ENCODE measurements at places on chromosomes 1 and 21.

DNA sequence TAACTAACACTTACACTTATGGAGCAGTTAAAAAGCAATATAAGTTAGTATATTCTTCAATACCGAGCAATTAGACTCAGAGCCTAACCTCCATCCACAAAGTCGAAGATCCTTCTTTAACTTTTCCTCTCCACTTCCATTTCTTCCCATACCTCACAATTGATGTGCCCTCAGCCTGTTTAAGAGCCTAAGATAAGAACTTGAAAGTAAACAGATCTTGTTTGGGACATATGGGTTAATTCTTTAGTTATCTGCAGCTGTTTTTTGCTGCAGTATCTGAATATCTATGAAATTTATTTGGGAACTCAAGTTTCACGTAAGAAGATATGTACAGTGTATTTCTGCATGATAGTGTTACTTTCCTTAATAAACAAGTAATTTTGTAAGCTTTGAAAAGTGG lies 51.5 kb downstream of the MIGA1 start:
- DNase-seq: no peak

DNA sequence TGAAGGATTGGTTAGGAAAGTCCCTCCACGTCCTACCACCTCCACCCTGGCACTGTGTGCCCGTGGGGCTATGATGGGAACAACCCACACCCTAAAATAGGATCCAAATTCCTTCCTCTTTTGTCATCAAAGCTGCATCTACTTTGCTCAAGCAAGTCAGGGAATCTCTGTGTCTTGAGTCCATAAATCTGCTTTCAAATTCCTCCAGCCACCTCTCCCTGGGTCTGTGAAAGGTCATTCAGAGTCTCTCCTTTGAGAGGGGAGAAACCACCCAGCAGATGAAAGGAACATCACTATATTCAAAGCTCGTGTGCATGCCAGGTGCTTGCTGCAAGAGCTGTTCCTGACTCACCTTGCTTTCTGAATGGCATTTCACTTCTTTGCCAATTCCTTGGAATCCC lies 243.6 kb downstream of the TM2D1 start:
- no peak for DNase-seq

GRCh38 chr1:58189453-58189852 lies 357.1 kb downstream of the OMA1 start:
- no peak for DNase-seq

- peak; percentile 17 for DNase-seq
These were observed 532 bp downstream of the RALGPS2 start for GRCh38 chr1:178725466-178726086.

DNA sequence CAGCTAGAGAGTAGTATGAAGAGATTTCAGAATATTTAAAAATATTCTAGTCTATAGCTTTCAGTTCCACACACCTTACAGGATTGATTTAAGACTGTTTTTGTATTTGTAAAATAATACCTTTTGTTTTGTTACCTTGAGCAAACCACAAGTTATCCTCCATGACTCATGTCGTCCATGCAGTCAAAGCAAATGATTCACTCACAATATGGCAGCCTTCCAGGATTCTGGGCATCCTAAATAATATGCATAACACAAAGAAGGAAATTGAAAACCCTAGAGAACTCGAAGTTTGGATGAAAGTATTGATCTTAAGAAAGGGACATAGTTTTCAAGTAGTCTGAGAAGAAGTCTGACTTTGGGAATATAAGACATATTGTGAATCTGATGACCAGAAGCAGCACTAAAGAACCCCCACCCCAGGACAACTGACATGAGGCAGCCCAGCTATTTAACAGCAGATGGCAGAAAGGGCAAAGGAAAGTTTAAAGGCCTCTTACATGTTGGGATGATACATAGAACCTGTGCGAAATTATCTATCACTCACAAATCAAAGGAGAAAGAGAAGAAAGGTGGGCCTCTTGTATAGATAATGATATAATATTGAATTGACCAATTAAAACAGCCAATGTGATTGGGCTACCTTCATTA lies 857.9 kb downstream of the BRINP3 start:
- DNase-seq: no peak

- no peak for DNase-seq
These were observed 14.7 kb upstream of the IRF2BP2 start for GRCh38 chr1:234624724-234625117.

- DNase-seq: no peak
These were observed 1.4 kb upstream of the MIA3 start for GRCh38 chr1:222616525-222616924.

DNA sequence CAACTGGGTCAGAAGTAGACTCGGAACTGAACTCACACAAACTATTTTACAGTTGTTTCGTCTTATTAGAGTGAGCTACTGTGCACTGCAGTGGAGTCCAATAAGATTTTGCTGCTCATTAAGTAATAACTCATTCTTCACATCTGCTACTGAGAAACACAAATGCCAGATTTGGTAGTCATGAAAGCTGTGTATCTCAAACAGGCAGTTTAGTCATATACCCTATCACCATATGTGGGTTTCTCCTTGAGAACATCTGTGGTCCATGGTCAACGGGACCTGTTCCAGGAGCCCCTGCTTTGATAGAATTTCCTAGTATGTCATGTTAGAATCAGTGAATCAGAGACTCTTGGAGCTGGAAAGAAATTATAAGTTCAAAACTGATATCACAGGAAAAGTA lies 60.4 kb downstream of the ALG14 start:
- no peak for DNase-seq

- no peak for DNase-seq
These were observed 360.9 kb downstream of the RRAGC start for GRCh38 chr1:38498686-38499085.

DNA sequence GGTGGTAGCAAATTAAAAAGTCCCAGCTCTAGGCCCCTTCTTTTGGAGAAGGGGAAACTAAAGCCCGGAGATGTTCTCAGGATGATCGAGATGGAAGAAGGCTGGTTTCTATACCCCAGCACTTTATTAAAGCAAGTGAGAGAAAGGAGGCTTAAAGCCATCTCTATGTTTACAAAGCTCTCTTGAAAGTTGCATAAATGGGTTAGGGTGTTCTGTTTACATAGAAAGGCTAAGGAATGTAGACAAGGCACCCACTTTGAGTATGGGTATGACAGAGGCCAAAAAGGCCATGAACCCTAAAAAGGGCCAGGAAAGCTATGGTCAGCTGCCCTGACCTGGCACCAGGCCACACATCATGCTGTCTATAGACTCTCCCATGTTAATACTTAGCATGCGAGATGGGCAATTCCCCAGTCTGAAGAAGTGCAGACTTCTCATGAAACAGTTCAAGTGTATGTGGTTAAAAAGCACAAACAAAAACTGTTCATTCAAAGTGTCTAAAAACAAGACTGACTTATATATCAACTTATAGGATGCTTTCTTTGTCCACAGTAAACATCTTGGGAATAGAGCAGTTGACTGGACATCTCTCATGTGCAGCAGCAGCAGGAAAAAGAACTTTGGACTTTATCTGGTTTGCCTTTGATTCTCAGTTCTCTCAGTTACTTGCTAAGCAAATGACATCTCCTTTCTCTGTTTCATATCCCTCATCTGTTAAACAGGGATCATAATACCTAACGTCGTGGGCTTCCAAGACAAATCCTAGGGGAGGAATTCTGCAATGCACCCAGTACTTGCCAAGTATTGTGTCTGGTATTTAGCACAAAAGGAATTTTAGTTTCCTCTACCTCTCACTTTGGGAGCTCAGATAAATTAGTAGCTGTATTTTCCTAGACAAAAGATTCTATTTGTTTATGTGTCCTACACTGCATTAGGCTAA lies 521.6 kb downstream of the PLPP3 start:
- DNase-seq: no peak

DNA sequence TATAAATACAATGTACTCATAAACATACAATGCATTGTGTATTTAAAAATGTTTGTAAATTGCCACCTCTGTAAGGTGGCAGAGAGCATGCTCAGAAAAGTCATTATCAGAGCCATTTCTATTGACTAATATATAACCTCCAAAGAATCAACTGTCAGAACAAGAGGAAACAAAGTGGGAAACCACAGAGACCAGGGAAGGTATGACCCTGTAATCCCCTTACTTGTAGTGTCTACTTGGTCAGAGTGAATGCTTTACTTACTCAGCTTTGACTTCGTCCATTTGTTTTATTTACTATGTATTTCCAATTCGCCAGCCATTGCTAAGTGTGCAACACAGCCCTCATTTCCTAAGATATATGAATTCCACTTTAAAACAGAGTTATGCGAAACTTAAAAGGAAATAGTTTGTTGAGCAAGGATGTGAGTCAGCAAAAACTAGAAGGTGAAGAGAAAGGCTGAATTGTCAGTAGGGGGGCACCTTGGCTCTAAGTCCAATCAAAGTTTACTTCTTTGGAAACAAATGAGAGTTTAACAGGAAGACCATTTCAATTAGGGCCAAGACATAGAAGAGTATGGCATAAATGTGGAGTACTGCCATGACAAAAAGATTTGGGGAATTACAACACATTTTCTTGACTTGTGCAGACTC lies 671.7 kb upstream of the PTBP2 start:
- no peak for DNase-seq

GRCh38 chr1:232132572-232132971 lies 497.4 kb downstream of the SIPA1L2 start:
- DNase-seq: no peak

- DNase-seq: peak; percentile 67
These were observed at the start of gene HYI for GRCh38 chr1:43453442-43454269. HYI (minus strand) TSS chr1:43453931; CDS start chr1:43453793, 138 bp downstream.

GRCh38 chr1:5645929-5646328 lies 346.3 kb downstream of the NPHP4 start:
- no peak for DNase-seq

DNA sequence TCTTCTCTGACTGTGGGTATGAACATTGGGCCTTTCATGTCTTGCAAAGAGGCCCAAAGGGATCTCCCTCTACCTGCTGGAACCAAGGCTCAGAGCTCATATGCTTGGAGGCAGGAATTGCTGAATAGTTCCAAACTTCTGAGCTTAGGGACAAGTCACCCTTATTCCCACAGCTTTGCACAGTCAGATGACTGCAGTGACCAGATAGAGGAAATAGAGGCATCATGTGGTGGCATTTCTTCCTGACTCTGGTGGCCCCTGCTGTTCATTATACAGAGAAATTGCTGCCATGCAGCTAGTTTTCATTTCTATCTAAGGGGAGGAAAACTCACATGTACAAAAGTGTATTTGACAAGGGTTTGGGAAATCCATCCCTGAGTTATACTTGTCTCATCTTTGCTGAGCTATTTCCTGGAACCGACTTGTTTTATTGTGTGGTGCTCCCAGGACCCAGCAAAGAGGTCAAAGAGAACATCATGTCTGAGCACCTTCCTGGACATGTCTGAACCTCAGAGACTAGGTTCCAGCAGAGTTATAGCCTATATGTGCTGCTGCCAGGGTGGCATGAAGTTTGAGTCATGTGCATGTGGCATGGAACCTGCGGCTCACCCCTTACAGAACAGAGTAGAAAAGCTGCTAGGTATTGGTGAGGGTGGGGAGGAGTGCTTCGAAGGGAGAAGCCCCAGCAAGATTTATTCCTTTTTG lies 131.2 kb downstream of the PIK3R3 start:
- no peak for DNase-seq

DNA sequence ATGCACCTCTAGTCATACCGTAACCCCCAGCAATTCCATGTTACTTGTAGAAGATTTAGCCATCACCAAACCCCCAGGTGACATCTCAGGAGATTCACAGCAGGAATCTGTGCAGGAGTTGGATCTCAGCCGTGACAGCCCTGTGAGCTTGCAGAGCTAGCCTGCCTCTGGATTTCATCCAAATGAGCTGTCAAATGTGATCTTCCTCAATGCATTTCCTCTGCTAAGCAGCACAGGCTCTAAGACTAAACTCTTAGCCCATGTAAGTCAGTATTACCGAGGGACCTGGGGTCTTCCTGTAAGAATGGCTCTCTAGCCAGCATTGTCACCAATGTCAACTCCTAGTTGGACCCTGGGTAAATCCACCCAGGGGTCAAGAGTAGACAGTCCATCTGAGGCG lies 41.7 kb downstream of the UMODL1 start:
- no peak for DNase-seq

DNA sequence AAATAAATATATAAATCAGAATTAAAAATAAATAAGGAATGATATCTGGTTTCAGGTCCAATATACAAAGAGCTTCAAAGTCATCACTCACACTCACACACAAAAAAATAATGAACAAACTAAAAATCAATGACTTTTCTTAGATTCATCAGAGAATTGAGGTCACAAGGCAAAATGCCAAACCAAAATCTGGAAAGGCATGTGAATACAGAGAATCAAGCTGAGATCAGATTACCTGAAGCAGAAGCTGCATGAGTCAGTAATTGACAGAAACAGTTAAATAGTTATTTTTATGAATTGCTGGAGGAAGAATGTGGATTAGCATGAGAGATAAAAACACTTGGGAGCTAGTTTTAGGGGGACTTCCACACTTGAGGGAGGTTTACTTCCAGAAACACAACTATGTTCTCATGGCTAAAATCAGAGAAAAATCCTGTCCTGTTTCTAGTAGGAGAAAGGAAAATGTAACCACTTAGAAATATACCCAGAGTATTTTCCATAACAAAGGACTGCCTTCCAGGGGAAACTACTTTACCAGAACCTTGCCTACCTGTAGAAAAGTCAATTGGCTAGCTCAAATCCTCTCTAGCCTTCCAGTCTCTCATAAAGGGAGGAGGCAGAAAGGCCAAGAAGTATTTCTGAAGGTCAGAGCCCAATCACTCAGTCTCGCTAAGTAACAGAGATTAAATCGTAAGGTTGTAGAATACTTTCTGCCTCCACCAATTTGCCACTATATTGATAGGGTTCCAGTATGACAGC lies 536.6 kb upstream of the NR5A2 start:
- DNase-seq: no peak

DNA sequence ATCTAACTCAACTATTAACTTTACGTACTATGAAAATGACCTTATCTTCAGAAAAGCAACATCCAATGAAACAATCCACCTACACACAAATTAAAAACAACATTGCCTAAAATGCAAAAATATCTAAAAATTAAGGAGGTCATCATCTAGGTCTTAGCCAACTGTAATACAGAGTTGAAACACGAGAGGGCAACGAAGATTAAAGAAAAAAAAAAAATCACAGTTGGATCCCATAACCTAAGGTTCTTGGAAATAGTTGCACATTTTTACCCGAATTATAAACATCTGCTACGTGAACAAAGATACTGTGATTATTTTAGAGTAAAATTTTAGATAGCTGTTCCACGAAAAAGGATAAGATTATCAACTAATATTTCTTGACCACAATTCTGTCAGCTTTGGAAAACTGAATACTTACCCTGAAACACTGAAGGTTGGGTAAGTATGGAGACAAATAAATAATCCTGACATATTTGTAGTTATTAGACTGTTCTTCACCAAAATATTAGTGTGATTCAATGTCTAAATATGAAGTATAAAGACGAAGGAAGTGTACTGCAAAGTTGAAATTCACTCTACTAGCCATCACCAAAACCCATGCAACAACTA lies 88.0 kb upstream of the AK4 start:
- peak; percentile 68 for DNase-seq

- DNase-seq: no peak
These were observed 478 bp downstream of the MAD2L2 start for GRCh38 chr1:11680270-11681070.

- DNase-seq: no peak
These were observed 3.3 kb downstream of the PDZK1IP1 start for GRCh38 chr1:47186267-47187185.
